ENCODE measurements at places on chromosomes 5 and 9.

- DNase-seq: no peak
Observed at GRCh38 chr5:123755653-123756317, 243.8 kb downstream of the CSNK1G3 start.

DNA sequence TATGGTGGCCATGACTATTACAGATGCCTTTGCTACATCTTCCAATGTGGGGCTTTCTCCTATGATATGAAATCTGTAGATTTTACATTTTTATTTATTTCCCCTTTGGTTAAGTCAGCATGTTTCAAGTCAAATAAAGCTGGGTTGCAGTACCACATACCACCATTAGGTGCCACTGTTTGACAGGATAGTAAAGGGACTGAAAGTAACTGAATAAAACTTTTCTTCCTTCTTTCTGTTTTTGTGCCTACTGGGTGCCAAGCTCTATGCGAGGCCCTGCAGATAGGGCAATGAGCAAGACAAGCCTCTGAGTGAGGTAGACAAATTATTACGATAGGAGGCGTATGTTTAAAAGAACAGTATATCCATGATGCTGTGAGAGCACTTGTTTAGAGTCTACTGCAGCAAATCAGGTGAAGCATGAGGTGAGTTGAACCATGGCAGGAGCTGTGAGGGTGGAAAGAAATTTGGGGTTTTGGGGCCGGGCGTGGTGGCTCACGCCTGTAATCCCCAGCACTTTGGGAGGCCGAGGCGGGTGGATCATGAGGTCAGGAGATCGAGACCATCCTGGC lies 64.8 kb downstream of the GDNF start:
- DNase-seq: peak; percentile 27

GRCh38 chr5:119370486-119370885 lies 14.7 kb downstream of the TNFAIP8 start:
- DNase-seq: no peak

- no peak for DNase-seq
Observed at GRCh38 chr5:89064054-89064453, 181.1 kb upstream of the MEF2C start.

DNA sequence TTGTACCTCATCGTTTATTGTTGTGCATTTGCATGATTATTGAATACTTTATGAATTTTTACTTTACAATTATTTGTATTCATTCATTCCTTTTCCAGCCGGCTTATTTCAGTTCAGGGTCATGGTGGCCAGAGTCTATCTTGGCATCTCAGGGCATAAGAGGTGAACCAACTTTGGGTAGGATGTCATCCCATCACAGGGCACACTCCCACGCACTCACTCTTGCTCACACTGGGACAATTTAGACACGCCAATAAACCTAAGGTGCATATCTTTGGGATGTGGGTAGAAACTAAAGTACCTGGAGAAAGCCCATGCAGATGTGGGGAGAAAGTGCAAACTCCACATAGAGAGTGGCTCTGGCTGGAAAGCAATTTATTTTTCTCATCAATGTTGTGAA lies 158.1 kb upstream of the MAST4 start:
- DNase-seq: no peak

DNA sequence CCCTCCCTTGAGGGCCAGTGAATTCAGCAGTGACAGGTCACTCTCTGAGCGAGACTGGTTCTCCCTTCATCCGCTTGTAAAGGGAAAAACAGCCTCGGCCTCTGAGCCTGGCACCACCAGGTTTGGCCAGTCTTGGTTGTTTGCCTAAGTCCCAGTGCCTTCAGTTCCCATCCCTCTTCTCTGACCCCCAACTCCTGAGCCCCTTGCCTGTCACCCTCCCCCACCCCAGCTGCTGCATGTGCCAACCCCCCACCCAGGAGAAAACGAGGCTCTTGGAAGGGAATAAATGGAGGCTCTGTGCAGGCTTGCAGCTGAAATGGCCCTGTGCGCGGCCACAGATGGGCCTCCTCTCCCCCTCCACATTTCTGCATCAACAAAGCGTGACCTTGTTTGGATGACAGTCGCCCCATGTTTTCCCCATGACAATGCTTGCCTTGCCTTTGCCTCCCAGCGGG lies 3.1 kb downstream of the URM1 start:
- DNase-seq: no peak

- DNase-seq: no peak
Observed at GRCh38 chr5:59489551-59489950, 404.0 kb downstream of the PDE4D start.

DNA sequence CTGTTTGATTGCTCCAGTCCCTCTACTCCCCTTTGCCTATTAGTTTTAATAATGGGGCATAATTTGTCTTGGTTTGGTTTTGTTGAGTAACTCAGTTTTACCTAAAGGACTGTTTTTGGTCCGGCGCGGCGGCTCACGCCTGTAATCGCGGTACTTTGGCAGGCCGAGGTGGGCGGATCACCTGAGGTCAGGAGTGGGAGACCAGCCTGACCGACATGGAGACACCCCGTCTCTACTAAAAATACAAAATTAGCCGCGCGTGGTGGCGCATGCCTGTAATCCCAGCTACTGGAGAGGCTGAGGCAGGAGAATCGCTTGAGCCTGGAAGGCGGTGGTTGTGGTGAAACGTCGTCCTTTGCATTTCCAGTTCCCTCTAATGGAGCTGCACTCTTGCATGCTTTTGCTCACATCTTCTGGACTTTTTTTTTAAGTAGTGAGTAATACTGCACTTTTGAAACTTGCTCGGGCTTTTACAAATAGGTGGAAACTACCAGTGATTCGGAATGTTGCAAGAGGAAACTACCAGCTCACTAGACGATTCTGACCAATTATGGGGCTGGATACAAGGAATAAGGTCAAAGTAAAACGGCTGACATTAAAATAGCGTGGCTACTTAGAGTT lies 721 bp upstream of the MAML1 start:
- no peak for DNase-seq

DNA sequence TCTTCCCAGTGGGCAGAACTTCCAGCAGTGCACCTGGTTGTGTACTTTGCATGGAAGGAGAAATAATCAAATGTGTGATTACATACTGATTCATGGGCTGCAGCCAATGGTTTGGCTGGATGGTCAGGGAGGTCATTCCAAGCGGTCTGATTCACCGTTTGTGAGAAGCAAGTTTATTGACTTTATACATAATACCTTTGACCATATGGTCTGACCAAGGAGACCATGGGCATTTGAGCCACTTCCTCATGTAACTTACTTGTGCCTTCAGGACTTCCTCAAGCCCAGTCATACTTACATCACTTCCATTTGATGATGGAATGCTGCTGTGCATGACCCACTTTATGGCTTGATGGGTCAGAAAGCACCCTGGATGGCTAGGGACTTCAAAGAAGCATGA lies 41.1 kb downstream of the DAP start:
- no peak for DNase-seq

DNA sequence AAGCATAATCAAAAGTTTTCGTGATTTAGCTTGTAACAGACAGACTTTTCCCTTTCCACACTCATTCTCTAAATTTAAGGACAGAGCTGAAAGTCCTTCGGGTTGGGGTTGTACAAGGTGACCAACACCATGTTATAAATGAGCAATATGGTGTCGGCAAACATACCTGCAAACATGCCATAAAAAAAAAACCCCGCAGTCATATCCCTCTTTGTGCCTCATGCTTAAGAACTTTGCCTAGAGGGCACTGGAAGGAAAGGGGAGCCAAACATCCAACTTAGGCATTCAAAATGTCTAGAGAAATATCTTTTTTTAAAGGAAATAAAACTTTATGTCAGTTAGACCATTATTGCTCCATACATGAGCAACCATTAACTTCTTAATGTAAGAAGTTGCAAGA lies 73.2 kb downstream of the TLE1 start:
- DNase-seq: no peak

DNA sequence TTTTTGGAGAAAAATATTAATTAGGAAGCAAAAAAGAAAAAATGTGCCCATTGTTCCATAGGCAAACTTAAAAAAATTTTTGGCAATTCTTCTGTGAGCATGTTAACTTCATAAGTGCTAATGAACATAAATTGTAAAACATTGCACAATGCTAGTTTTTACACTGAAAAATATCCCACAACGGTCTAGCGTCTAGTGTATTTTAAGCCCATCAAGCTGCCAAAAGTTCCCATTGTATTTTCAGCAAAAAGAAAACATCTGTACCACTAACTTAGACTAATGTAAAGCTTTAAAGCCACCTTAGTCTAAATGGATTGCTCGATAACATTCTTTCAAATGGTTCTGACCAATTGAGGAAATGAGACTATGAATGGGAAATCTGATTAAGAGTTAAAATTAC lies 2.8 kb downstream of the NR6A1 start:
- no peak for DNase-seq

- DNase-seq: peak; percentile 79
Observed at GRCh38 chr9:111287127-111287526, 42.9 kb downstream of the OR2K2 start.

DNA sequence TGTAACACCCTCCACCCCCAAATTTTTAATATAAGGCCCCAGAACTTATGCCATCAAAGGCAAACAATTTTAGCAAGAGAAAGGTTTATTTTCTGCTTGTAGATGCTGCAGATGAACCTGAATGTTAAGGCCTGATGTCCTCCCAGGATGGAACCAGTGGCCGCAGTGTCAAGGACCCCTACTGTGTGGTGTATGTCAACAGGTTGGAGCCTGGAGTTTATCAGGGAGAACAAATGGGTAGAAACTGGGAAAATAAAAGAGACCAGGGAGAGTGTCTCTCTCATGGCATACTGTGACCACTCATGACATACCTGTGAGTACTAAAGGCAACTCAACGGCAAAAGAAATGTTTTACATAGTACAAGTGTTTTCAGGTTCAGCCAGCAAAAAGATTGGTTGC lies 34.5 kb upstream of the LMNB1 start:
- DNase-seq: no peak

DNA sequence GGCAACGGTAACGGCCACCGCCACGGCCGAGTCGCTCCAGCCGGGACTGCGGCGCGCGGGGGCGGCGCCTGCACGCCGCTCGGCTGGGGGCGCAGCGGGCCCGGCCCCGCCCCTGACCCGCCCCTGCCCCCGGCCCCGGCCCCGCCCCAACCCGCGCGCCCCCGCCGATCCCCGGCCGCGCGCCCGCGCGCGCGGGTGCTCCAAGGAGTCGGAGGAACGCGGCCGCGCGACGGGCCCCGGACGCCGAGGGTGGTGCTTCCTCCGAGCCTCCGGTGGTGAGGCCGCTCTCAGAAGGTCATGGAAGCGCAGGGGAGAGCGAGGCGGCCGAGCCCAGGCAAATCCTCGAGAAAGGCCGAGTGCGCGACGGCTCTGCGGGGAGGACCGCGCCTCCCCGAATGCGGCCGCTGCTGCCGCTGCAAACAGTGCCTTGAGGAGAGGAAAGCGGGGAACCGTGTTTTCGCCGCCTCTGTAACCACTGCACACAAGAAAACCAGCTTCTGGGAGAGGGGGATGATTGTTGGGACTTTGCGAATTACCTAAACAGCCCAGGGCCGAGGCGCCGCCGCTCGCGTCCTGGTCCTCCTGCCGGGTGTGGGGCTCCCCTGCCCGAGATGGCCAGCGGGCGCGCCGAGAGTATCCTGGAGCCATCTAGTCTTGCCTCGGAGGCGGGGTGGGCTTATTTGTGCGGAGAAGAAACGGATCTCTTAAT lies at the start of gene LIFR:
LIFR (minus strand) TSS at position 48 of the 709 bp plus-strand sequence. CDS start 25,999 bp downstream, outside the sequence.
- DNase-seq: peak; percentile 84

GRCh38 chr5:54900984-54901725 lies 84.2 kb downstream of the ESM1 start:
- no peak for DNase-seq

GRCh38 chr5:23332650-23333251 lies 174.7 kb upstream of the PRDM9 start:
- no peak for DNase-seq

DNA sequence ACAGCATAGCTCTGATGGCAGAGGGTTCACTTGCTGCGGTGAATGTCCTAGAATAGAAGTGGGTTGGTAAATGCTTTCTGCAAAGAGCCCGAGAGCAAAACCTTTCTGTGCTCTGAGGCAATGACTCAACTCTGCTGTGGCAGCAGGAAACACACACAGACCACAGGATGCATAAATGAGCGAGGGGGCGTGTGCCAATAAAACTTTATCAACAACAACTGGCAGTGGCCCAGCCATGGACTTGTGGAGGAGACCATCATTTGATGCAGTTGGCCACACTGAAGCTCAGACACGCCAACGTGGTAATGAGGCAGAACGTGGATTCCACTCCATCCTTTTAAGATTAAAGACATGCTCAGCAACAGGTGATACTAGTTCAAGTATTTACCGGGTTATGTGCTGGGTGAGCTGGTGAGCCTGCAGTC lies 6.8 kb downstream of the MRPL36 start:
- no peak for DNase-seq

- no peak for DNase-seq
Observed at GRCh38 chr5:172315587-172316493, 32.3 kb upstream of the UBTD2 start.

DNA sequence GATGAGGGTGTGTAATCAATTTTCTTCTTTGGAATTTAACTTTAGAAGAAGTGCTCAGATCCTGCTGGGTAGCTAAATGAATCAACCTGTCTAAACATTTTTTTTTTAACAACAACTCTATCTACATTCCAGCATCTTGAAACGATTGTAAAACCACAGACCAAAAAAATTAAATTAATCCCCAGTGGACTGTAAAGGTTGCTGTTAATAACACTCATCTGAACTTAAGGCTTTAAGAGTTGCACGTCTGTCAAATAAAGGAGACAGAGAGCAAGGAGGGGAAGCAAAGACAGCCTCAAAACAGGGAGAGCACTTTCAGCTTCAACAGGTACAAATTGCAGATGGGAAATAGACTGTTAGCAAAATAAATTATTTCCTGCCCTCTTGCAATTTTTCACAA lies 548.5 kb downstream of the DTWD2 start:
- DNase-seq: no peak

- DNase-seq: no peak
Observed at GRCh38 chr9:82612942-82613341, 450.0 kb downstream of the RASEF start.

DNA sequence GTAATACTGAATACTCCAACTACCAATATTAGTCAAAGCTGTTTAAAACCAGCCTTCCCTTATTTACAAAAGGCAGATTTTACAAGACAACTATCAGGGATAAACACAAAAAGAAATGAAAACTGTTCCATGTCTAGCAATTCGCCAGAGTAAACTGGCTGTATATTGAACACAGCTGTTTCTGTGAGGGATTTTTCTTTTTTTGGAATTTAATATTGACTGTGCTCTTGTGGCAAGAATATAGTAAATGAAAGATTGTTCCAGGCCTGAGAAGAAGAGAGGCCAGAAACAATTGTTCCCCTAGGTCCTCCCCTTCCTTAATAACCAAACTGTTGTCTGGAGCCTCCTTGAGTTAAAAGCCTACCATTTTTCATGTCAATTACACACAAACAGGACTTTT lies 188.6 kb downstream of the PDE4D start:
- no peak for DNase-seq

DNA sequence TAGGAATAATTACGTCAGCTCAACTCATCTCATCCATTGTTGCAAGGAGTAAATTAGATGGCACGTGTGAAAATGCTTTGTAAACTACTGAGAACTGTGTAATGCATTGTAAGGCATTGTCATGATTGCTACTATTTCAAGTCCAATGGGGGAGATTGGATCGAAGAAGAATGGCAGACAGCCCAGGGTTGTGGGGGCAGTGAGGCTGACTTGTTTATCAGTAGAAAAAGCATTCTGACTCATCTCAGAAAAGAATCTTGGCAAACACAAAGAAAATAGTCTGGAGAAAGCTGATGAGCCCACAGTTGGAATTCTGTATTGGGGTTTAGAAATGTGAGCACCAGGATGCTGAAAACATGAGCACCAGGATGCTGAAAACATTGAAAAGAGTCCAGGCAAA lies 28.0 kb upstream of the DAP start:
- no peak for DNase-seq

GRCh38 chr5:167905919-167906853 lies 385.3 kb upstream of the WWC1 start:
- peak; percentile 17 for DNase-seq

- DNase-seq: no peak
Observed at GRCh38 chr9:97548379-97548778, 46.9 kb downstream of the TMOD1 start.
